ENCODE measurements at places on chromosomes 13 and 19.

DNA sequence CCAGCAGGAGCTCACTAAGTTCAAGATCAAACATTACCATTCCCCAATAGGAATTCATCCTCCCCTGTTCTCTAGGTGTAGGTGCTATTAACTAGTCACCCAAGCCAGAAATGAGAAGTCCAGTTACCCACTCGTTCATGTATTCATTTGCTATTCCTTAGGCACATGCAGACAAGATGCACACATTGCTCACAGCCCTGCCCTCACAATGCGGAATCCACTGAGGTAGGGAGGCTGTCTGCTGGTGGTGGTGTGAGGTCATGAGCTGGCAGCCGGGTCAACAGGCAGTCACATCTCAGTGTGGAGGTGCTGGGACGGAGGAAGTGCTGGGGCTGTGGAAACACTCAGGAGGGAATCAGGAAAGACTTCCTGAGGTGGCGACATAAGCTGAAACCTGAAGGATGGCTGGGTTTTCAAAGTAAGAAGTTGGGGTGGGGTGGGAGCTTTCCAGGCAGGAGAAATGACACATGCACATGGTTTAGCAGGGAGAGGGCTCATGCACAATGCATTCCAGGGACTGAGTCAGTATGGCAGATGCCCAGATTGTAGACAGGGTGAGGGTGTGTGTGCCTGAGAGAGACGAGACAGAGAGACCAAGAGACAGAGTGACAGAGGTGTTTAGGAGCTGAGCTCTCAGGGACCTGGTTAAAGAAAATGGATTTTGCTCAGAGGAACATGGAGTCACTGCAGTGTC lies 117.6 kb downstream of the USP12 start:
- DNase-seq, result no peak

GRCh38 chr13:21884965-21885567 lies 214.2 kb downstream of the FGF9 start:
- DNase-seq, result no peak

DNA sequence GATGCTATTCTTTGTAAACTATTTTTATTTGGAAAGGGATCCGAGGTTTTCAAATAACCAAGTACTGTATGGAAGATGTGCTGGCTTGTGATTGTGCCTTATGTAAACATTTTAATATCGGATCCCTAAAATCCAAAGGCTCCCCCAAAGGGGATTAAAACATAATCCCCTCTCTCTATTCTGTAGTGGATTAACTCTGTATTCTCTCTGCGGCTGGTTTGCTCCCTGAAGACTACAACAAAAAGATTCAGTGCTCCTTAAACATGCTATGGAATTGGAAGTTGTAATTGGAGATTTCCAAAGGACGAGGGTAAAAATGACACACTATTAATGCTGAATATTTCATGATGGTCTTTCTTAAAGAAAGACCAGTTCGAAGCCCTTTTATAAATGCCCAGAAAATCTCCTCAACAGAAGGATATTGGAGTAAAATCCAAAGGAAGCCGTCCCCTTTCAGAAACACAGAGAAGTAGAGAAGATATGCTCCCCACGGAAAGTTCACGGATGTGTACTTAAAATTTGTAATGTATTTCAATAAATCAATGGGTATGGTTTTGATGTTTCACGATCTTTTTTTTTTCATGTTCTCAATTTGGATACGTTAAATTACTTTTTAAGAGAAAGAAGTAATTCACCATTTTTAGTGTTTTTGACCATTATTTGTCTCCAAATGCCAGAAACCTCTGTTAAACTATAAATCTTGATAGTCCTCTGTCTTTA lies 6.5 kb downstream of the MAB21L1 start:
- no peak for DNase-seq

DNA sequence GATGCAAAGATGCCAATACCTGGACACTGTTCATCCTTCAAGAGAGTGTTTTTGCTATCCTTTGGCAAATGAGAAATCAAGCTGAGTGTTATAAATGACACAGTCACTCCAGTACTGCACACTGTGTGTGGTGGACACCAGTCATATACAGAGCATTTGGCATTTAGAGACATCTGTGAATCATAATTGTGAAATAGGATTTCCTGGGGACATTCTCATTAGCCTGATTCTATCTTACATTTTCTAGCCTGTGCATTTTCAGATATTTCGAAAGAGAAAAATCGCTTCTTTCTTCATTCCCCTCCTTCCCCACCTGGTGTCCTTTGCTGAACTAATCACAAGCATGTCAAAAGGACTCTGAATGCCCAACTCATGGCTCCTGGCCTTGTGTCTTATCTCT lies 781.0 kb upstream of the ARGLU1 start:
- DNase-seq, result no peak

Measured in activated T-cell treated with anti-CD3 and anti-CD28 coated beads for 1 hour (primary cell).